ENCODE measurements at places on chromosomes 2 and 18.

GRCh38 chr2:165240916-165241315 is 1.7 kb downstream of the SCN2A start:
- DNase-seq: no peak

DNA sequence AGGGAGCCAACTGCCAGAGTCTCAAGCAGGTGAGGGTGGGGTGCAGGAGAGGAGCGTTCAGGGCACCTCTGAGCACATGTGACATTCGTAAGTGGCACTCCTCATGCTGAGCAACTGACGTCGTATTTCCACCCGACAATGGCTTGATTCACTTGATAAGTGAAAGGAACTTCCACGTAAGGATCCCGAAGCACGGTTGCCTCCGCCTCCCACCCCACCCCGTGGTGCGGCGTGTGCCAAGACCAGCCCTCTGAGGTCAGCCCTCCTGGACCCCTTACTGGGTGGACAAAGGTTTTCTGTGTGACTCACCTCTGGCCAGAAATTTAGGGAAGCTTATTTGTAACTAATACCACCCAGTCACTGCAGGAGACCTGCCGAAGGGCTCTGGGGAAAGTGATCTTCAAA is 59.9 kb downstream of the AGAP1 start:
- DNase-seq: no peak

- no peak for DNase-seq
These were observed 68.7 kb upstream of the FSHR start for GRCh38 chr2:49222975-49223528.

GRCh38 chr2:191836853-191837769 is 9.8 kb downstream of the CAVIN2 start:
- no peak for DNase-seq

GRCh38 chr2:9782197-9782719 is 61.0 kb upstream of the TAF1B start:
- DNase-seq: no peak

DNA sequence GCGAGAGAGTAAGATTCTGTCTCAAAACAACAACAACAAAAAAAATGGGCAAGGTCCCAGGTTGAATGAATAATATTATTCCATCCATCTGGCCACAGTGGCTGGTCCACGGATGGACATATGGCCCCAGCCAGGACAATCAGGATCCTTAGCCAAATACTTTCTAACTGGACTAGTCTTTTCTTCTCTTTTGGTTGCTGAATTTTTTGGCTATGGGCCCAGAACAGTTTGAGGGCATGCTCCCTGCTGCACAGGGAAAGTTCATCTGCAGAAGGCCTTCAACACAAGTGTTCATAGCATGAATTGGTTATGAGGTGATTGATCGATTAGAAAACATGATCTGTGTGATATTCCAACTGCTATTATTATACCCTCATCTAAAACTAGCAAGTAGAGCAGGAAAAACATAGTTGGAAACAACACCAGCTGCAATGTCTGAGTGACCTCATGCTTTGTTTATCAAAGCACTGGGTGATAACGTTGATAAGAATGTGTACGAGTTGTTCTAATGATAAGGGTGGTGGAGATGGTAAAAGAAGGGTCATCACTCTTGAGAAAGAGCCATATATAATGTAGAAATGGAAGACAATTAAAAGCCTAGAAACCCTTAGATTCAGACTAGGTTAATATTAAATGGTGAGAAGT is 47.8 kb upstream of the RNF103 start:
- DNase-seq: no peak

Measured in ovary (tissue), 10 donors.